Activated T-cell treated with anti-CD3 and anti-CD28 coated beads, Interleukin-2, amount 50 U/mL, for 24 hours (primary cell): ENCODE measurements at places on chromosomes 11 and 22.

GRCh38 chr11:64484191-64485022 lies 106.6 kb upstream of the SLC22A12 start:
- no peak for DNase-seq

DNA sequence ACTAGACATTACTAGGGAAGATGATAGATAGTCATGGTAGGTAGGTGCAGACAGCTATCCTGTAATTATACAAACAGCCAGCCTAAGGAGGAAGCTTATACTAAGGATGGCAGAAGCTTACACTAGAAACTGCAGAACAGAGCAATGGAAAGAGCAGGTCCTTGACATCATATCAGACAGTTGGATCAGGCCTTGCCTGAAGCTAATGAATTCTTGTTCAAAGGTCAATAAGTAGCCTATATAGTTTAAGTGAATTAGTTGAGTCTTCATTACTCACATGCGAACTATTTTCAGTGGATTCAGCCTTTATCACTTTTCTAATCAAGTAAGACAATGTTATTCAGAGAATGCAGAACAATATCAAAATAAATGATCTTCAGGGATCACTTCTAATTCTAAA lies 22.3 kb upstream of the GRK3 start:
- no peak for DNase-seq

- no peak for DNase-seq
Measured at GRCh38 chr22:27669798-27670599, 131.6 kb downstream of the MN1 start.

DNA sequence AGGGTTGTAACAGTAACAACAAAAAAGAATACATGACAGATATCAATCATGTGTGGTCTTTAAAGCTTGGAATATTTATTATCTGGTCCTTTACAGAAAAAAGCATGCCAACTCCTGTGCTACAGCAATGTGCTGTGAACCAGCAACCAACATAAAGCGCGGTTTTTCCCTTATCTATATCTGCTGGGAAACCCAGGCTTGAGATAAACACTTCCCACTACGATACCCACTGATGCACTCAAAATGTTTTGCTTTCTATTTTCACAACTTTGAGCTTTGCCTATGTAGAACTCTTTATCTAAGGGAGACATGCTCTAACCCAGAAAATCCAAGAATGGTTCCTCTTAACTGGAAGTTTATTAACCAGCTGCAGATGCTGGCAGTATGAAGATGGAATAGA lies 19.0 kb downstream of the ZBED5 start:
- DNase-seq: no peak

DNA sequence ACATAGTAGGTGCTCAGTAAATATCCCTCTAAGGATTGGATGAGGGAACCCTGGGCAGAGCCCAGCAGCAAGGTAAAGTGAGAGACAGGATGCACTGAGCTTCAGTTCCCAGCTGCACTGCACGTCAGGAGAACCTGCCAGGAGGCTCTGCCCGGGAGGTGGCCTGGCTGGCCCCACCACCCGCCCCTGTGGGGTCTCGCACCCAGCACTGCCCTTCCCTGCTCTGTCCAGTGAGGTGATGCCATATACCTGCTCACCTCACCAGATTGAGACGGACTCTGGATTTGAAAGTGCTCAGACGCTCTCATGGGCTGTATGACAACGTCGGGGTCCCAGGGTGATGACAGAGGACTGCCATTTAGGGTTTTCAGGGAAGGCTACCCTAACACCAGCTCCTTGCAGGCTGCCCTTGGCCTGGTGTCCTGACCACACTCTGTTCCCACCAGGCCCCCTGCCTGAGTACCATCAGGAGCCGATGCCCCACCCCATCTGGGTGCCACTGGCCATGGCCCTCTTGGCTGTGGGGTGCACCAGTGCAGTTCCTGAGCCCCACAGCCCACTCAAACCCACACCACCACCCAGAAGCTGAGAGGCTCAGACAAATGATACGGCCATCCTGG lies 61.7 kb upstream of the FGF3 start:
- DNase-seq: no peak

- no peak for DNase-seq
Measured at GRCh38 chr11:8477151-8477550, 116.9 kb downstream of the STK33 start.

DNA sequence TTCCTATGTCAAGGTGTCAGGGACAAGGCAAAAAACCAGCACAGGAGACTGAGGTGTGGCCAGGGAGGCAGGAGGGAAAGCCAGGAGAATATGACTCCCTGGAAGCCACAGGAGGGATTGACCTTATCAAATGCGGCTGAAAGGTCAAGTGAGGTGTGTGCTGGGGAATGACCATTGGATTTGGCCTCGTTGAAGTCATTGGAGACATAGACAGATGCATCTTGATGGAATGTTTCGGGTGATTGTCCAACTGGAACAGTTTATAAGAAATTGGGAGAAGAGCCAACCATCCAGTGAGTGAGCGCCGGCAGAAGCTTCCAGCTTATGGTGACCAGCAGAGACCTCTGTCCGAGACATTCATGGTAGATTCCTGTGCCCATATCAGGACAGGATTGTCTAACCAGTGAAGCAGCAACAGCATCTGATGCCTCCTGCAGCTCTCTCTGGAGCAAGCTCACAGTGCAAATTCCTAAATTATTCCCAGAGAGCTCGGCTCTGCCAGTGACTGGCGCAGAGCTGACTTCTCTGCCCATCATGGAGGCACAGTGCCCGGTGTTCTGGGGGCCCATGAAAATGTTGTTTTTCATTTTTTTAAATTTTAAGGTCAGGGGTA lies 95.4 kb downstream of the MYO18B start:
- DNase-seq: no peak

DNA sequence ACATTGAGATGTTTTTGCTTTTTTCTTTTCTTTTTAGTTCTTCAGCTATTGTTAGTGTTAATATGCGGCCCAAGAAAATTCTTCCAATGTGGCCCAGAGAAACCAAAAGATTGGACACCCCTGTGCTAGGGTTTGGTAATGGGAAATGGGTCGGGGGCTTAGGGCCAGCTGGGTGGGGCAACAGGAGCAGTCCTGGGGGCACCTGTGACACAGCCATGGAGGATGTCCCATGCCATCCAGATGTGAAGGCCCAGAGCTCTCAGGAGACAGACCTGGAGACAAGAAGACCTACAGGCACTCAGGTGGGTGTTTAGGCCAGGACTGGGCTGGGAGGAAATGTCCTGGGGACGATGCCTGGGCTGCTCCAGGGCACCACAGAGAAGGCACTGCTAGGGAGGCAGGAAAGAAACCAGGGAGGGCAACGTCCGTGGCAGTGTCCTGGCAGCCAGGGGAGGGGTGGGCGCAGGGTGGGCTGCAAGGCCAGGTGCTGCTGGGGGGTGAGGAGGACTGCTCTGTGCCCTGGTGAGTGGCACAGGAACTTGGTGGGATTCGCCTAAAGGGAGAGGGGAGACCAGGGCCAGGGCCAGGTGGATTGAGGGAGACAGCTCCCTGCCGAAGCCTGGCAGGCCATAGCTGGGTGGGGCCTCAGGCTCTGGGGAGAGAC lies 21.4 kb downstream of the RELT start:
- DNase-seq: no peak

- DNase-seq: peak; percentile 85
Measured at GRCh38 chr22:30485362-30485988, 13.7 kb upstream of the SEC14L3 start.

- peak; percentile 3 for DNase-seq
Measured at GRCh38 chr11:131682373-131683015, 312.1 kb downstream of the NTM start.

GRCh38 chr11:17861036-17861755 lies 126.6 kb downstream of the KCNC1 start:
- no peak for DNase-seq

DNA sequence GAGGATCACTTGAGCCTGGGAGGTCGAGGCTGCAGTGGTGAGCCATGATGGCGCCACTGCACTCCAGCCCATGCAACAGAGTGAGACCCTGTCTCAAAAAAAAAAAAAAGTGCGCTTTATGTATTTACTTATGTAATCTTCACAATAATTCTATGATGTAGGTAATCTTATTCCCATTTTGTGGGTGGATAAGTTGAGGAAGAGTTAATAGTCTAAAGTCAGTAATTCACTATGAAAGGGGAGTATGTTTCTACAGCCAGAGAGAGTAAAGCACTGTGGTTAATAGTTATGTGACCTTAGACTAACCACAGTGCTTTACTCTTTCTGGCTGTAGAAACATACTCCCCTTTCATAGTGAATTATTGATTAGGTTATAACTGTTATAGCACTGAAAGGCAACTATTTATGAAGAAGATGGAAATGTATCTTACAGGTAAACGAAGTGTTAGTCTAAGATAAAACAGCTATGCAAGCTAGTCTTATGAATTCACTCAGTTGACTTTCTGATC lies 11.9 kb downstream of the CTR9 start:
- DNase-seq: no peak

- peak; percentile 66 for DNase-seq
Measured at GRCh38 chr11:67373648-67374570, 511 bp upstream of the CLCF1 start.

GRCh38 chr11:18853086-18853720 lies 61.6 kb upstream of the PTPN5 start:
- DNase-seq: no peak

GRCh38 chr22:49670456-49671330 lies 157.0 kb downstream of the BRD1 start:
- DNase-seq: peak; percentile 57

DNA sequence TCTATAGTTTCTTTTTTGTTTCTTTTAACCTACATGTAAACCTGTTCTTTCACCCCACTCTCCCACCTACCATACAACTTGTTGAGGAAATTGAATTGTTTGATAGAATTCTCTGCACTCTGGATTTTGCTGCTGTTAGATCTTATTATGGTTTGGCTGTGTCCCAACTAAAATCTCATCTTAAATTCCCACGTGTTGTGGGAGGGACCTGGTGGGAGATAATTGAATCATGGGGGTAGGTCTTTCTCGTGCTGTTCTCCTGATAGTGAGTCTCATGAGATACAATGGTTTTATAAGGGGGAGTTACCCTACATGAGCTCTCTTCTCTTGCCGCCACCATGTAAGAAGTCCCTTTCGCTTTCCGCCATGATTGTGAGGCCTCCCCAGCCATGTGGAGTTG lies 15.0 kb upstream of the PITPNB start:
- no peak for DNase-seq

DNA sequence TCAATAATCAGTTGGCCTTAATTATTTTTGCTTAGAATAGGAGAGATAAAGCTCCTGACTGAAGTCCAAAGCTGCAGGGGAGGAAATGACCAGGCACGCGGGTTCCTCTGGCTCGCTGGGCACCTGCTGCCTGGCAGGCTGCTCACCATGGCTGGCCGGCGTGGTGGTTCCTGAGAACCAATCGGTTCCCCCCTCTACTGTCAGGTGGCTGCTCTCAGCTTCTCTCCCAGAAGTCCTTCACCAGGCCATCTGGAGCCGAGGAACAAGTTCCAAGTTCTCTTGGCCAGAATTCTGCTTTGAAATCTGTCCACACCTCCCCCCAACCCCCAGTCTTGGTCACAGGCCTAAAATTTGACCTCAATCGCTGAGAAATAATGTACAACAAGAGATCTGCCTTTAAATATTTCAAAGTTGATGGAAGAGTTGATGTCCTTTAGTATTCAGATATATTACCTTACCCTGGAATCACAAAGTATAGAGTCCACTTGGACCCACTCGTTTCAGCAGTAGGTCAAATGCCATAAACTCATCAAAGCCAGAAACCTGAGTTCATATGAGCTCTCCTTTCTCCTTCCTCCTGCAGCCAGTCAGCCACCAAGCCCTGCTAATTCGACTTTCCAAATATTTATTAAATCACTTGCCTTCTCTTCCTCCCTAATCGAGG lies 25.2 kb downstream of the EXPH5 start:
- DNase-seq: no peak

- no peak for DNase-seq
Measured at GRCh38 chr11:125148743-125149142, 15.8 kb upstream of the PKNOX2 start.

GRCh38 chr11:41494716-41495115 lies 35.3 kb upstream of the LRRC4C start:
- DNase-seq: no peak

- no peak for DNase-seq
Measured at GRCh38 chr11:859394-860131, 16.9 kb downstream of the TSPAN4 start.

DNA sequence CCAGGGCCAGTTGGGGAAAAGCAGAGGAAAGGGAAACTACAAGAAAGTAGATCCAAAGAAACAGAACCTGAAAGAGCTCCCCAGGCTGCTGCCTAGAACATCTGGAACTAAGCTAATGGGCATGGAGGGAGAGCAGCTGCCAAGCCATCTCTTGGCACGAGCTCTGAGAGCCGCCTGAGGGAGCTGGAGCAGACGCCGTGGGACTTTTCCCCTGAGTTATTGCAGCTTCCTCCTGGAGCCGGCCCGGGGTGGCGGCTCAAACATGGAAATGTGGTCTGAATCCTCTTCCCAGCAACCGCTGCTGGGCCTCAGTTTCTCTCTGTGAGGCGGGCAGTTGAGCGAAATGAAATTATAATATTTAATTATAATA lies 41.8 kb downstream of the LIF start:
- no peak for DNase-seq

GRCh38 chr11:61569701-61570100 lies 11.2 kb downstream of the SYT7 start:
- DNase-seq: no peak

- no peak for DNase-seq
Measured at GRCh38 chr11:12587333-12587991, 86.8 kb upstream of the TEAD1 start.

- DNase-seq: no peak
Measured at GRCh38 chr11:130099356-130099755, 29.7 kb downstream of the APLP2 start.

GRCh38 chr11:126646701-126647557 lies 291.4 kb downstream of the ST3GAL4 start:
- no peak for DNase-seq

DNA sequence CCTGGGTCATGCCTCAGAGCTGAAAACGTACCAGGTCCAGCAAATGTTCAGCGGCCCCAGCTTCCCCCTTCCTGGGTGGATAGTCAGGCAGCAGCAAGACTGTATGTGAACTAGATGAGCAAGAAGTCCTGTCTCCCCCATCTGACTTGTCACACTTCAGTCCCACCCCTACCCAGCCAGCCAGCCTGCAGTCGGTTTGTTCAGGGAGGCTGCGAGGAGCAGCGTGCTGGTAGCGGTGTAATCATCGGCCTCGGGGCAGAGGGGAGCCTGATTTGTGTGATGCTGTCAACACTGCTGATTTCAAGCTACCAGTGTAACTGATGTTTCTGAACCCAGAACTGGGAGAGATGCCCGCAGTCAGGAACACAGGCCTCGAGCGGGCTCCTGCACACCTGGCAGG lies 9.6 kb downstream of the TMEM258 start:
- DNase-seq: no peak

DNA sequence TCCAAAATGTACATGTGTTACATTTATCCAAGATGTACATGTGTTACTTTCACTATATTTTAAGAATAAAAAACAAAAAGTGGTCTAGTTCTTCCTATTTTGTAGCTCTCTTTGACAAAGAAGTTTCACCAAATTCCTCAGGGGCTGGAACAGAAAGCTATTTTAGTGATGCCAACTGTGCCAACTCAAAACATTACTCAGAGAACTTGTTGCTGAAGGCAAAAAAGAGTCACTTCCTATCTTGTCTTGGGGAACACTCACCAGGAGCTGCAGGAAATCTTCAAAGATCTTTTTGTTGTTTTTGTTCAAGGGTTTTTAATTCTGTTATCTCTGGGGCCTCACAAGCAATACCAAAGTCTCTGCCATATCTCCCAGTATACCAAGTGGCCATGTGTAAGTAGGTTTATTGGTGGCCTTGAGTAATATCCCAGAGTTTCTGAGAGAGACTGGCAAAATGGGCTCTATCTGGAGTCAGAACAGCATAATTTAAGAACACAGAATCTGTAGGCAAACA lies 13.6 kb upstream of the EED start:
- DNase-seq: no peak
